Caco-2 (cell line): ENCODE measurements at places on chromosomes 5 and 9. TPM values are rescaled to one million over a fixed set of nuclear protein-coding genes. Genes with fewer than 3 reads are reported as not detected.

MEGF10 gene
- not detected in 2 replicates for total RNA-seq

ADGRD2 gene
- not detected in 2 replicates for total RNA-seq

NEURL1B gene
- total RNA-seq, result 6.0 and 7.6 TPM in 2 replicates

PCDHA4 gene
- 0.07 TPM in 1 of 2 replicates, not detected in the other for total RNA-seq

GRCh38 chr5:111266491-111266890 lies 42.3 kb downstream of the CAMK4 start:
- DNase-seq, result no peak

MCIDAS gene
- 1.9 and 2.0 TPM in 2 replicates for total RNA-seq

GRCh38 chr9:89756891-89757537 lies 152.2 kb downstream of the GADD45G start:
- no peak for DNase-seq

GRCh38 chr9:135306699-135307098 lies 172.9 kb upstream of the PPP1R26 start:
- no peak for DNase-seq

ADAMTS13 gene
- 5.3 and 6.2 TPM in 2 replicates for total RNA-seq

- no peak for DNase-seq
Measured at GRCh38 chr5:98282521-98282920, 490.9 kb upstream of the RGMB start.

FIBCD1 gene
- total RNA-seq, result not detected in 2 replicates

- no peak for DNase-seq
Measured at GRCh38 chr5:97135868-97136267, 6.5 kb downstream of the LIX1 start.

ADRB2 gene
- not detected in 2 replicates for total RNA-seq
